ENCODE measurements at places on chromosomes 1 and 21.

- no peak for DNase-seq
These were observed 572 bp downstream of the FUCA1 start for GRCh38 chr1:23867542-23867894.

DNA sequence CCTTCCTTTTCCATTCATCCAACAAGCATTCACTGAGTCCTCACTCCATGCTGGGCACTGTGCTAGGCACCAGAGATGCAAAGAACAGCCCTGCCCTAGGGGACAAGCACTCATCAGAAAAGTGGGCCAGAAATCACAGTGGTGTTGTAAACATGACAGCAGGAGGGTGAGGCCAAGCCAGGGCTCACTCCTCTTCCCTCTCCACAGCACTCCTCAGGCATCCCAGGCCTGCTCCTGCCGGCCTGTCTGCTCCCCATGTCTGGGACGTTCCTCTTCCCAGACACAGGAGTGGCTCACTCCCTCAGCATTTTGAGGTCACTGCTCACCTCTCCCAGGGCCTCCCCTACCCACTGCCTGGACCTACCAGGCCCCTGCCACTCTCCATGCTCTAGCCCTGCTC, 61.8 kb downstream of the KCND3 start:
- no peak for DNase-seq

- peak; percentile 30 for DNase-seq
These were observed 339 bp upstream of the RNPC3 start for GRCh38 chr1:103525114-103525606.

DNA sequence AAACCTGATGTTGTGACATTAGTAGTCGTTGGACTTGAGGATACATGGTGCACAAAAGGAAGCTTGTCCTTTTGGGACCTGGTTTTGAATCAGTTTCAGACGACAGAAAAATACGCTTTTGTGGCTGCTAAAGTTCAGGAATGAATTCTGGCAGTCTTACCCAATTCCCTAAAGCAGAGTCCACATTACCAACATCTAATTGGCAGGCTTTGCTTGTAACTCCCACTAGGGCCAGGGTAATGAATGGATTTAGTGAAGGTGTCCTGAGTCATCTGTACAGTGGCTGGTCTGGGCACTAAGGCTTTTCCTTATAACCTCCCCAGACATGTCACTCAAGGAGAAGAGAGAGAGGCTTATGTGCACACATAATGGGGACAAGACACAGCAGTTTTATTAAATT, 66.2 kb upstream of the RNPC3 start:
- DNase-seq: no peak

- DNase-seq: no peak
These were observed 10.0 kb downstream of the TP53BP2 start for GRCh38 chr1:223835754-223836153.

DNA sequence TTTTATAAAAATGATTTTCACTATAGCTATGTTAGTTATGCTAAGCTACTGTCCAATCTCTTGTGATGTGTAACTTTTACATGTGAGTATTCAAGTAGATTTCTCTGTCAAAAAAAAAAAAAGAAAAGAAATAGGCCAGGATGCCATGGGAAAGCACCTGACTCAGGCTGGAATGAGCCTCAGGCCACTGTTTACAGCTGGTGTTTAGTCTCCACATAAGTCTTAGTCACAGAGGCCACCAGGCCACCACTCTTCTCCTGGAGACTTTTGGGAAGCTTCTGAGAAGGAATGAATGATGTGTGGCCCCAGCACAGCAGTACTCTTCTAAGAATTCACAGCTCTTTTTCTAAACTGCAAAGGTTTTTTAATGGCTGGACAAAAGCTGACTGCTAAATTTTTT, 48.9 kb downstream of the CHML start:
- DNase-seq: no peak

GRCh38 chr1:222539951-222540597, 7.8 kb downstream of the HHIPL2 start:
- DNase-seq: no peak

GRCh38 chr1:3629561-3630160, 4.8 kb downstream of the TPRG1L start:
- no peak for DNase-seq

DNA sequence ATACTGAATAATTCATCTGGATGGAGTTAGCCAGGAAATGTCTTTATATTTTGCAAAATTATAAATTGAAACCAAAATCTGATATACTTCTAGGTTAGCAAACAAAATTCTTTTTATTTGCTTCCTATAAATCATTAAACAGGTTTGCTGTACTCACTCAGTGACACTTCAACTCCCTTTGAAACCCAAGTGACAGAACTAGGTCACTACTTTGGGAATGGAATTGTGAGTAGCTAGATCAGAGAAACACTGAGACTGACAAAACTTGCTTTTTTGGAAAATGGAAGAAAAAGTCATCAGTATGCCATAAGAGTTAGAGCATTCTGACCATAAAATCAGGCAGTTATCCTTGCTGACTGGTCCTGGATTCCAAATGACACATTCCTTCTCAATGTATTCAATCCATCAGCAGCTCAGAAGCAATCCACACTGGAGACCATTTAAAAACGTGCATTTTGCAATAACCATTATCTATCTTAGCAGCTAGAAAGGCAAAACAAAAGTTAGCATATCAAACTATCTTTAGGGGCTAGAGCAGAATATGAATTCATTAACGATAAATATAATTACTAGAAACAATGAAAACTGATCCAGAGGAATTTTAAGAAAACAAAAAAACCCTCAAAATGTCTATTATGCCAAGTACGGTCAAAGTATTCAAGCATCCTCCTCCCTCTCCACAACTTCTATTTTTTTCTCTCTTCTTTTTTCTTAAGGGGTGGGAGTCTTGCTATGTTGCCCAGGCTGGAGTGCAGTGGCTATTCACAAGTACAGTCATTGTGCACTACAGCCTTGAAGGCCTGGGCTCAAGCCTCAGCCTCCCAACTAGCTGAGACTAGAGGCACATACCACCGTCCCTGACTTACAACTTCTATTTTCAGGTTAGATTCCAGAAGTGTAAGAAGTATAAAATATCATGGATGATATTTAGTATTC, 60.1 kb downstream of the HNRNPR start:
- DNase-seq: no peak

- no peak for DNase-seq
These were observed 60.4 kb downstream of the MRPS6 start for GRCh38 chr21:34133802-34134201.

DNA sequence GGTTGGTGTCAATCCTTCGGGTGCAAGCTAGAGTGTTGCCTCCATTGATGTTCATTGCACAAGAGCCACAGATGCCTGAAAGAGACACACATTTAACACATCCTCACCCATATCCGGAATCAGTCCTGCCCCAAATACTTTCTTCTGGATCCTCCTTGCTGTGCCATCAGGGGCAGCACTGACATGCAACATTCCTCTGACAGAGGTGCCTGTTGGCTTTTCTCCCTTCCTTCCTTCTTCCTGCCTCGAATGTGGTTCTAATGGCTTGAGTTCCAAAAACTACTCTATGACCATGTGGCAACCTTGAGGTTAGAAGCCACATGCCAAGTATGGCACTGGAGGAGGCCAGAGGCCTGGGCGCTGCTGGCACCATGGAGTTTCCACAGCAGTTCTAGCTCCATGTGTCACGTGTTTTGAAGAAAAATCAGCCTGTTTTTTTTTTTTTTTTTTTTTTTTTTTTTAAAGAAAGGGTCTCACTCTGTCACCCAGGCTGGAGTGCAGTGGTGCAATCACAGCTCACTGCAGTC, 17.0 kb upstream of the ATP13A2 start:
- no peak for DNase-seq

GRCh38 chr1:73576083-73576482, 621.9 kb downstream of the LRRIQ3 start:
- no peak for DNase-seq

All from germinal center (tissue), 1 donor.